Activated CD8-positive, alpha-beta memory T cell treated with anti-CD3 and anti-CD28 coated beads, Interleukin-2, amount 50 U/mL, for 4 hours (primary cell): ENCODE measurements at places on chromosomes 12 and 14.

DNA sequence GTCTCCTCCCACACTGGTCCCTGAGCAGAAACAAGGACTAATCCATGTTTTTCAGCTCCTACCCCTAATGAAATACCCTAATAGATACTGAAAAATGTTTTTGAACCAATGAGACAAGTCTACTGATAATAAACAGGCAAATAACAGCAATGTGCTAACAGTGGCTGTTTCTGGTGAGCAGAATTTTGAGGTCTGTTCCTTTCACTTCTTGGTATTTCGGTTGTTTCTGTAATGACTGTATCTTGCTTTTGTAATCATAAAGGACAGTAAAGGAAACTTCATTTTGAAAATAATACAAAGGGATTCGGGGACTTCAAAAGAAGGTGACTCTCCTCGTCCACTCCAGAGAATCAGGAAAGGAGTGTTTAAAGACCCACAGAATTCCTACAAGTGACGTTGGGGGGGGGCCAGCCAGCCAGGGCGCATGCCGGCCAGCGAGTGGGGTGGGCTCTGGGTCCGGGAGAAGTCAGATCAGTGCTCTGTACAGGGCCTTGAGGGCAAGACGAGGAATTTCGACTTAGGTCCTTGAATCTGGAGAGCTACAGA lies 1.1 kb upstream of the CD9 start:
- no peak for DNase-seq

DNA sequence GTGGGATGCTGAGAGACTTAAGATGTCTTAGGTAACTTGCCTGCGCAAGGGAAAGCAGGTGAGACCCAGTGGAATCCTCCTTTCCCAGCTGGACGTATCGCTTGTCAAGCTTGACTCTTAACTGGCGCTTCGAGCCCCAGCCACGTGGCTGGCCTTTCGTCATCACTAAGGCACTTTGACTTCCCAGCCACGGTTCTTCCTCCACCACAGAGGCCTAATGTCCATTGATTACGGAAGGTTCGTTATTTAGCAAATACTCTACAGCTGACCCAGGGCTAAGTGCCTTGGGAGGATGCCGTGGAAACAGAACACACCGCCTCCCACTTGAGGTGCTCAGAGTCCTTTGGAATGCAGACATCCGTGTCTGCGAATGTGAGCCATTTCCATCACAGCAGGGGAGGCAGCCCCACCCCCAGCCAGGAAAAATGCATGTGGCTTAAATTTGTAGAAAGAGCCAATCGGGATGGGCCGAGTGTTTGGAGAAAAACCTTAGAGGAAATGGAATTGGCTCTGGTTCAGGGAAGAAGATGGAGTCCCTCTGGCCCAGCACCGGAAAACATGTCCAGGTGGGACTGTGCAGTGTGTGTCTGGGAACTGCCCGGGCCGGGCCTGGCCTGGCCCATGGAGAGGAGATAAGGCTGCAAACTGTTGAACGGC lies 115.7 kb downstream of the PLXNC1 start:
- no peak for DNase-seq

DNA sequence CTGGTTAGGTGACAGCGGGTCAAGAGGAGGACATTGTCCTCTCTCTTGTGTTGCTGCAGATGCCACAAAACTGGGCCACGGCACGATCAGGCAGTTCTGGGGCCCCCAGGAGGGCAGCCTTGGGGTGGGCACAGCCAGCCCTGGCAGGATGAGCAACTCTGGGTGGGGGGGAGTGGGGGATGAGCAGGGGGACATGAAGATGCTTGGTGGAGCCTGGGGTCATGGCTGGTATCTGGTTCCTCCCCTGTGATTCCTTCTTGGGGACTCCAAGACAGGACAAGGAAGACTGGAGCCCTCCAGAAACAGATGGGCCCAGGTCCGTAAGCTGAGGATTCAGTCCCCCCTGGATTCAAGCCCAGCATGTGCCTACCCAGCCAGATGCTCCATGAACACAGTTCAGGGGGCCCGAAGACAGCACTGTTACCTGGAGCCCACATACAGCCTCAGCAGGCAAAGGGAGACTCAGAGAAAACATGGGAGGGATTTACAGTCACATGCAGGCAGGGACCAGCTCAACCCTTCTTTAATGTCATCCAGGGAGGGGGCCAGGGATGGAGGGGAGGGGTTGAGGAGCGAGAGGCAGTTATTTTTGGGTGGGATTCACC lies 10.4 kb downstream of the SERPINA1 start:
- no peak for DNase-seq

DNA sequence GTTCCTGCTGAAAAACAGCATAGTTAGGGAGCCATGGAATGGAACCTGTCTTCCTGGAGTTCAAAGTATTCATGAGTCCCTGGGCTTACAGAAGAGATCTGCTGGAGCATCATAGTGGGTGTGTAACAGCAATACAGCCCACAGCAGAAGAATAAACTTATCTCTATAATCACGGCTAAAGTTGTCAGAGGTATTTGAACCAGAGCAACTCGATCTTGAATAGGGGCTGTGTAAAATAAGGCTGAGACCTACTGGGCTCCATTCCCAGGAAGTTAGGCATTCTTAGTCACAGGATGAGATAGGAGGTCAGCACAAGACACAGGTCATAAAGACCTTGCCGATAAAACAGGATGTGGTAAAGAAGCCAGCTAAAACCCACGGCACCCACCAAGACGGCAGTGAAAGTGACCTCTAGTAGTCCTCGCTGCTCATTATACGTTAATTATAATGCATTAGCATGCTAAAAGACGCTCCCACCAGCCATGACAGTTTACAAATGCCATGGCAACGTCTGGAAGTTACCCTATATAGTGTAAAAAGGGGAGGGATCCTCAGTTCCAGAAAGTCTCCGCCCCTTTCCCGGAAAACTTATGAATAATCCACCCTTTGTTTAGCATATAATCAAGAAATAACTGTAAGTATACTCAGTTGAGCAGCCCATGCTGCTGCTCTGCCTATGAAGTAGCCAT lies 223.4 kb downstream of the PCNX1 start:
- DNase-seq: no peak

DNA sequence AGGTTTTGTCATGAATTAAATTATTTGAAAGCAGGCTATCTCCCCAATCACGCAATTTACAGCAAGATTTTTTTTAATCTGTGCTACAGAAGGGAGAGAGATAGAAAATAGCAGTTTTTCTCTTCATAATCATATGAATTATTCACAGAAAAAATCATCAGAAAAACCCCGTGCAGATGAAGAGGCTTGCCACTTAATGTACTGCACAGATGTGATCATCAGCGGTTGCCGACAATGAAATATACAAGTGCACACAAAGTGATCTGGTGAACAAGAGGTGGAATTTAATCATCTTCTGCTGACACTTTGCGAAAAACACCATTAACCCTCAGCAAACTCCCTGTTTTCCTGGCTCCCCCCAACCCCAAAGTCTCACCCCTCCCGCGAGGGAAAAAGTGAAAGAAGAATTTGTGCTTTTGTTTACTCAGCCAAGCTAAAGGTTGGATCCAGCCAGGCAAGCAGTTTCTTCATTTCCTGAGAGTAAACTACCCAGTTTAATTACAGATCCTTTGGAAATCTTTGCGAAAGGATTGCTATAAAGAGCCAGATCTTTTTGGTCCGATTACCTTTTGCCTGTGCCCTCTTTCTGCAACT lies 3.1 kb upstream of the LMO3 start:
- no peak for DNase-seq

GRCh38 chr14:53929871-53930715 lies 26.5 kb downstream of the BMP4 start:
- no peak for DNase-seq

- DNase-seq: no peak
These were observed 82.4 kb downstream of the ARL6IP4 start for GRCh38 chr12:123062681-123063486.

DNA sequence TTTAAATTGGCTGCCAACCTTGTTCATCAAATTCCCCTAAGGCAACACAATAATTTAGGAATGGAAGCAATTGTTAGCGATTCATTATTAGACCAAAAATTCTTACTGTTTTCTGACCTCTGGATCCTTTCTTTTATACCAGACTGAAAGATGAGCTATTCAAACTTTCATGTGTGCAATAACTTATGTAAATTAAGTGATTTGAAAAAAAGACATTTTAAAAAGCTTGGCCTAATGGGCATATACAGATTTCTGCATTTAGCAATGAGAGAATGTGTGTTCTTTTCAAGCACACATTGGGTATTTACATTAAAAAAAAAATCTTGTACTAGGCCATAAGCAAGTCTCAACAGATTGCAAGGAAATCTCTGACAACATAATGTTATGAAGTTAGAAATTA lies 65.5 kb downstream of the C12orf75 start:
- no peak for DNase-seq

DNA sequence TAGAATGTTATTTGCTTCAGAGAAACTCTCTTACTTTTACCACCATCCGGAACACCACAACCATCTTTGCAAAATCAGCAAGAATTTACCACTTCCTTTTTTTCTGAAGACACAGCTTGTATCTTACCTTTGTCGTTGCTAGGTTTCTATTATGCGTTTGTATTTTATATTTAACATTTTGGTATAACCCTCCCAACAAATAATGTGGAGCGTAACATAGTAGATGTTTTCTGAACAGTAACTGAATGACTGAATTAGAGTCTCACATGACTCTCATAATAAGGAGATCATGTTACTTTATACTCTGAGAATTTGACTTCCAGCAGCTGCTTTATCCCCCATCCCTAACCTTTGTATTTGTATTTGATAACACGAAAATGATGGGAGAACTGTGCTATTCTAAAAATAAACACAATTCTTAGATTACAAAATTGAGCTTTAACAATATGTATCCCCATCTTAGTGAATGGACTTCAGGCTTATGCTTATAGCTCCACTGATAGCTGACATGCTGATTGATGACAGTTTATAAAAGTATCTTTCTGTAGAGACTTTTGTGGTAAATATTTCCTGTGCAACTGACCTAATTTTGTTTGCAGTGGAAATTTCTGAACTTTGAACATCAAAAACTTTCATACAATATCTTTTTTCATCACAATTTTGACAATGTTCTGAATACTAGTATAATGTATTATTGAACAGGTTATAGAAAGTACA lies 7.9 kb upstream of the KLRB1 start:
- no peak for DNase-seq

- no peak for DNase-seq
These were observed 95.2 kb upstream of the FOXG1 start for GRCh38 chr14:28671425-28671824.

- no peak for DNase-seq
These were observed 12.3 kb upstream of the LLPH start for GRCh38 chr12:66142826-66143225.

- no peak for DNase-seq
These were observed 240.5 kb upstream of the DAAM1 start for GRCh38 chr14:58947814-58948445.

GRCh38 chr12:32611986-32612385 lies 67.1 kb upstream of the DNM1L start:
- DNase-seq: no peak

DNA sequence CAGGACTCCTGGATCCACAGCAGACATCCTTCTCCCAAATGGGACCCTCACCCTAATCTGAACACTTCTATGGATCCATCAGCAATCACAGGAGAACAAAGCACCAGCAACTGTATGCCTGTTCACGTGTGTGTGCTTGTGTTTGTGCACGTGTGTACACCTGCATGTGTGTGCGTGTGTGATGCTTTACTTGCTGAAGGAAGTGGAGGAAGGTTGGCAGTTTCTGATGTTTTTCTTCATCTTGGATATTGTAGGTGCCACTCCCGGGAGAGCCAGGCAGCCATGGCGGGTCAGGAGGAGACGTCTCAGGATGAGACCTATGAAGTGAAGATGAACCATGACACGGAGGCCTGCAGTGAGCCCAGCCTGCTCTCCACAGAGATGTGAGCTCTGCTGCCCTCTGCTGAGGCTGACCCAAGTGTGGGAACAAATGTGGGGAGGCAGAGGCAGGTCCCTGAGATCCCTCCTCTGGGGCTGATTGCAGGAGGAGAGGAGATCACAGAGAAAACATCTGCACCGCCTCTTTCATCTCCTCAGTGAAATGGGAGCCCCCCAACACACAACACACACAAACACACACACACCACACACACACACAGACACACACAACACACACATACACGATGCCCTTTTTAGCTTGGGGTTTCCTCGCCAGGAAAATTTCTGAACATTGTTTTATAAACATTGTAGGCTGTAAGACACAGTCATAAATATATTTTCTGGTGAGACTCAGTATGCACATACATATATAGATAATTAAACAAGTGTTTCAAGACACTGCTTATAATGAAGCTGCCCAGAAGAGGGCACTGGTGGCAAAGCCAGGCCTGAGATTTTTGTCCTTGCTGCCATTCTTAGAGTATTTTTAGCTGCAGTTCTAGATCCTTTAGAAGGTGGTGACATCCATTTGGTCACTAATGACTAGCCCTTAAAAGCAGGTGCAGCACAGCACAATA lies 112.2 kb upstream of the FKBP4 start:
- DNase-seq: peak; percentile 36

GRCh38 chr12:77578466-77579220 lies 252.1 kb upstream of the NAV3 start:
- DNase-seq: no peak

GRCh38 chr12:112798048-112798760 lies 6.7 kb downstream of the RPH3A start:
- DNase-seq: no peak

GRCh38 chr12:67759829-67760228 lies 111.3 kb downstream of the DYRK2 start:
- DNase-seq: no peak

DNA sequence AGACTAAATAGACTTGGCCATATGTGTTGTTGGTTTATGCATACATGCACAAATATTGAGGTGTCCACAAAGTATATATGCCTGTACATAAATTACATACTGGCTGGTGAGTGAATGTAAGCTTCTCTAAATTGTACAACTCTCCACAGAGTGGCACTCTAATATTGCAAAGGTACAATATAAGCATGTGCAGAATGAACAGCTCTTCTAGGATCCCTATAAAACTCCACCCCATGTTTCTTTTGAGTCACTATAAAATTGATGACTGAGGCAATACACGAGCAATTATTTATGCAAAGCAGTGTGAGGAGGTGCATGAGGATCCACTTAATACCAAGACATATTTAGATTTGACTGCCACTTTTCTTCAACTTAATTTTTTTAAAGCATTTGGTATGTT lies 172.2 kb downstream of the NAV3 start:
- no peak for DNase-seq

GRCh38 chr12:91577586-91578539 lies 395.2 kb upstream of the DCN start:
- no peak for DNase-seq

GRCh38 chr12:1063852-1064251 lies 72.8 kb downstream of the ERC1 start:
- no peak for DNase-seq

- DNase-seq: no peak
These were observed 209.5 kb downstream of the ANO6 start for GRCh38 chr12:45425426-45425825.

GRCh38 chr12:113200021-113200797 lies 14.7 kb downstream of the RITA1 start:
- DNase-seq: no peak

DNA sequence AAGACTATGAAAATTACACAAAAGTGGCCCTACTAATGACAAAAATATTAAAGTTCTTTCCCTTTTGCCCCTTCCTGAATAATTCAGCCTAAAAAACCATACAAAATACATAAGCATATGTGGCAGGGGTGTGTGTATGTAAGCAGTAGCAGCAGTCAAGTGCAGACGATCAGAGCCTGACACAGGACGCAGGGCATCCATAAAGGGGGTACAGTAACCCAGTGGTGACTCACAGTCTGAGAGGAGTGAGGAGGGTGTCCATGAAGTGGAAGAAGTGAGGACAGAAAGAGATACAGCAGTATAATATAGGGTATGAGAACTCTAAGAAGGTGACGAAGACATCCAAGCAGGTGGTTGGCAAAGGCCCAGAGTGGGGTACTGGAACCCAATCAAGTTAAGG lies 56.7 kb downstream of the RALGAPA1 start:
- DNase-seq: no peak
